ENCODE measurements at places on chromosomes 16 and 17.

- no peak for DNase-seq
Measured at GRCh38 chr17:77434136-77435114, 293.7 kb downstream of the SEC14L1 start.

DNA sequence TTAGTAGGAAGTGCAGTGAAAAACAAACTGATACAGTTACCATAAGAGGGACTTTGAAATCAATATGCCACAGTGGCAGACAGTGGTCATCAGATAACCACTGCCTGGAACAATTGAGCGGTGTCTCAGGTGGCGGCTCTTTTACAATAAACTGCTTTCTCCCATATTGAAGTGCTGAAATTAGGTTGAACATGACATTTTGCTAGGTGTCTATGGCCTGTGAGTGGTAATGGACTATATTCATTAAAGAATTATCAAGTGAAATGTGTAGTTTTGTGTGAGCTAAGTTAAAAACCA, 214.7 kb downstream of the RPTOR start:
- DNase-seq: no peak

DNA sequence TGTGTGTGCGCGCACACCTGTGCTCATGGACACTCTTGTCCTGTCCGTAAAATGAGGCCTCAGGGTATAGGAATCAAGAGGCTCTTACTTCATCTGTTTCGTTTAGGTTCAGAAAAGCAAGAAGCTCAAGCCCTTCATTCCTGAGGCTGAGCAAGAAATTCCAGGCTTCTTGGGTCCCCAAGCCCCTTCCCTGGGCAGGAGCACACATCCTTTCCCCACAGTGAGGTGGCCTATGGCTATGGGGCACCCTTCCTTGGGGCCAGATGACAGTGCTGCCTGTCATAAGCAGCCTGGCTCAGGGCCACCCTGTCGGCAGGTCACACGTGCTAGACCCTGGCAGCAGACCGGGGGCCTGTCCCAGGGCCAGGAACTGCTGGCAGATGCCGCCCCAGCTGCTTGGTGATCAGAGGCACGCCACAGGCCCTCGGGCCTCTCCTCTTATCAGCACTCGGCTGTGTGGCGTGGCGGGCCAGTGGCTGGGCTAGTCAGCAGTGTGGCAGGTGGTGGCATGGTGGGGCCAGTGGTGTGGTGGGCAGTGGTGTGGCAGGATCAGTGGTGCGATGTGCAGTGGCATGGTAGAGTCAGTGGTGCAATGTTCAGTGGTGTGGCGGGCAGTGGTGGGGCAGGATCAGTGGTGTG, 50.2 kb downstream of the NKD1 start:
- no peak for DNase-seq

GRCh38 chr17:846901-847843, 65.0 kb downstream of the MRM3 start:
- no peak for DNase-seq

DNA sequence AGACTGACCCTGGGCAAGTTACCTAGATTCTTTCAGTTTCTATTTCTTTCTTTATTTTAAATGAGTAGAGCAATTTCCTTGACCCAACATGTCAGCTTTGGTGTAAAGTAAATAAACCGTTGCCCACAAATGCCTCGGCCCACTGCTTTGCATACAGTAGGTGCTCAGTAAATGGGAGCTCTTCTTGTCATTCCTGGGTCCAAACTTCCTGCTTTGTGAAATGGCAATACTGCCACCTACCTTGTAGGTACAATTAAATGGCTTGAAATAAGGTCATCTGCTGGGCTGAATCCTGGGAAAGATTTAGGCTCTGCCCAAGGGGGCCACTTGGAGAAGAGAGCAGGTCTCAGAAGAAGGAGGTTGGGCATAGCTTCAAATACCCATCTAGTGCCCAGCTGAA, 253.0 kb downstream of the HS3ST3B1 start:
- DNase-seq: no peak

- peak; percentile 93 for DNase-seq
Measured at GRCh38 chr17:40095944-40096791, 4.2 kb downstream of the NR1D1 start.

GRCh38 chr16:31537362-31538242, 9.9 kb downstream of the AHSP start:
- DNase-seq: no peak

- DNase-seq: no peak
Measured at GRCh38 chr16:62741692-62742091, 705.5 kb upstream of the CDH8 start.

- peak; percentile 62 for DNase-seq
Measured at GRCh38 chr17:10618202-10618635, 38.9 kb downstream of the MYH3 start.
